Fibroblast of lung (primary cell): ENCODE measurements at places on chromosomes 7 and 10.

- no peak overlapping the region for H3K4me3 ChIP-seq
- no peaks in the 10 kb centered on the region for H3K4me1 ChIP-seq
- DNase-seq: no peak
- H3K36me3 ChIP-seq: no peaks in the 10 kb centered on the region
- H3K27me3 ChIP-seq: no peaks in the 10 kb centered on the region
These were observed 71.6 kb upstream of the ZPBP start for GRCh38 chr7:50164559-50165170.

DNA sequence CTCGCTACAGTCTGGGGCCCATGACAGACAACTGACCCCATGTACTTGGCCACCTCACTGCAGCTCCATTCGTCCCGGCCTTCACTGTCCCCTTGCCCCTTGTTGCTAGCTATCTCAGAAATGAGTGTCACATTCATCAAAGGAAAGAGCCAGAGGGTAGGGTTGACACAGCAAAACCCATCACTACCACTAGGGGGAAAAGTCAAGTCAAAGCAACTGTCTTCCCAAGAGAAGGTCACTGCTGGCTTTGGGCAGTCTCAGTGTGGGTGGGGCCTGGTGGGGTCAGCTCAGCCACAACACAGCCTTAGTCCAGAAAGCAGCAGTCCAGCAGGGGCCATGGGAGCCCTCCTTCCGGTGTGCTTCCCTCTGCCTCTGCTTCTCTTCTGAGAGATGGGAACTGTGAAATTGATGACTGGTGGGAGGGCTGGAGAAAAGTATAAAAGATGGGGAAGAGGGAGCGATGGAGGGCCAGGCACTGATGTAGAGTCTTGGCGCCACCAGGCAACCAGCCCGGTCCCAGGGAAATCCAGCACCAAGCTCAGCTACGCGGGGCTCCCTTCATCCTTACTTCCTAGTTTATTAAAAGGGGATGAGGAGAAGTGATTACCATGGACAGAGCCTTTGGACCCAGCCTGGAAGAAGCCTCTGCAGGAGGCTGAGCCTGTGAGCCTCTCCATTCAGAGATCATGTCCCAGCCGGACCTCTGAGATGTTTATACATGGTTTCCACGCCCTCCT, 58.0 kb downstream of the PLXNA4 start:
- H3K36me3 ChIP-seq: no peaks in the 10 kb centered on the region
- H3K4me3 ChIP-seq: no peak overlapping the region
- no peak overlapping the region for H3K27ac ChIP-seq
- DNase-seq: no peak
- no peaks in the 10 kb centered on the region for H3K4me1 ChIP-seq

- peak overlapping the region; percentile 48 for H3K4me3 ChIP-seq
- peak overlapping the region; percentile 94 for H3K27ac ChIP-seq
- no peaks in the 10 kb centered on the region for H3K36me3 ChIP-seq
These were observed 1.3 kb downstream of the SAR1A start for GRCh38 chr10:70169011-70169410.

GRCh38 chr7:30845426-30846135, 66.1 kb upstream of the AQP1 start:
- H3K27me3 ChIP-seq: no peaks in the 10 kb centered on the region
- H3K4me3 ChIP-seq: no peak overlapping the region
- H3K36me3 ChIP-seq: peaks cover 3% of the 10 kb centered on the region
- H3K27ac ChIP-seq: no peak overlapping the region
- peak; percentile 57 for DNase-seq
- H3K4me1 ChIP-seq: peaks cover 2% of the 10 kb centered on the region

DNA sequence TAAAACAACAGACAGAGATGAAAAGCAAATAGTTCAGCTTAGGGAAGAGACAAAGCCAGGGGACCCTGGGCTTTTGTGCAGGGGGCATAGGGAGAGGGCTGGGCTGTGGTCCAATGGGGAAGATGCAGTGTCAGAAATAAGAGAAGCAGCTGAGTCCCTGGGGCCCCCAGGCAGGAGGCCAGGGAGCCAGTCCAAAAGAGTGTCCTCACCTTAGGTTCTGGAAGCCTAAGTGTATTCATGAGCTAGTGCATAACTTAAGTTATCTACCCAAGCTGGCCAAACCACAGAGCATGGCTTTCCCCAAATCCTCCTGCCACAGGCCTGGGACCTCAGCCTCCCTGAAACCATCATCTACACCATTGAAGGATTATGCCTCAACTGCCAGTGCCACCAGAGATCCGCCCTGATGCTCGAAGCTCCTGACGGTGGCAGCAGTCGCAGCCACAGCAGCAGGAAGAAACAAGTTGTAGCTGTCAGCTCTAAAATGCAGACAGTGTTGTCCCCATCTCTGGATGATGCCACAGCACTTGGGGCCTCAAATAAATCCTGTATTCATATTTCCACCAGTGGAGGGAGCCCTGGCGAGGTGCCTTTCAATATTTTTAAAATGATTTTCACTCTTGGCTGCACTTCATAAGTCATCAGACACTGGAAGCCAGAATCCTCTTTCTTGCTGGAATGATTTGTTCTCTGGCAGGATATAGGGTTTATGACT, 574.6 kb downstream of the GRID1 start:
- no peak for DNase-seq
- H3K27ac ChIP-seq: no peak overlapping the region
- no peaks in the 10 kb centered on the region for H3K27me3 ChIP-seq

DNA sequence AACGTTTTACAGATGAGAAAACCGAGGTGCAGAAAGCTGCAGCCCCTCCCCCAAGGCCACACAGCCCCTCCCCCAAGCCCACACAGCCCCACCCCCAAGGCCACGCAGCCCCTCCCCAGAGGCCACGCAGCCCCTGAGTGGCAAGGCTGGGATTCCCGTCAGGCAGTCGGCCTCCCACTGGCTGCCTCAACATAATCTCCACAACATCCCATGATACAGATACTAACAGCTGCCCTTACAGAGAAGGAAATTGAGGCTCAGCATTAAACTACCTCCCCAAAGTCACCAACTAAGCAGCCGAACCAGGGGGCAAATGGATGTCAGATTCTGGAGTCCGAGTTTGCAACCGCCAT, 15.9 kb downstream of the SH3PXD2A start:
- no peaks in the 10 kb centered on the region for H3K36me3 ChIP-seq
- no peaks in the 10 kb centered on the region for H3K27me3 ChIP-seq
- no peak overlapping the region for H3K4me3 ChIP-seq
- no peak for DNase-seq
- no peak overlapping the region for H3K27ac ChIP-seq

DNA sequence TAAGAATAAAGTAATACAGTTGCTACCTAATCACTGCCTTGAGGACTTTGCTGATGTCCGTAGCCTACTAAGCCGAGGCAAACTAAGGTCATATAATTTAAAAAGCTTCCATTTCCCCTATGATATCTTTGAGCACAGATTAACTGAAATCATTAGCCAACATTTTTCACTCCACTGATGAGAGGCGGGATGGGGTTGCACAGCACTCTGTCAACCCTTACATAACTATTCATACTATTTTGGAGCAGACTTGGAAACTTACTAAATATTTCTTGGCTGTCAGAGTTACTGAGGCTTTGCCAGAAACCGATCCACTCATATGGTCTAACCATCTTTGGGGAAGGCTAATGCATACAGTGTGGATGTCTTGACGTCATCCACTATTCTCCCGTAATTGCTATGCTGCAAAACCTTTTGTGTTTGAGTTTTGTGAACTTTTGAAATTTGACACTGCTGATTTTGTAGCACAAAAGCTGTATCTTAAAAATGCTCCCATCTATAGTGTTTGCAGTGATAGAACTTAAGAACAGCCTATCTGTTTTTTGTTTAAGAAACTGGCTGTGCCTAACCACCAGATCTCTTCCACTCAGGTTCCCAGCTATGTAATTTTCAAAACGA, 248.7 kb downstream of the TSPAN12 start:
- H3K27me3 ChIP-seq: no peaks in the 10 kb centered on the region
- no peak overlapping the region for H3K27ac ChIP-seq
- no peak for DNase-seq
- H3K36me3 ChIP-seq: no peaks in the 10 kb centered on the region
- H3K4me3 ChIP-seq: no peak overlapping the region

GRCh38 chr7:44733708-44734481, 14.8 kb upstream of the ZMIZ2 start:
- no peak overlapping the region for H3K4me3 ChIP-seq
- DNase-seq: peak; percentile 78
- peaks cover 5% of the 10 kb centered on the region for H3K4me1 ChIP-seq
- H3K27me3 ChIP-seq: no peaks in the 10 kb centered on the region
- peak overlapping the region; percentile 86 for H3K27ac ChIP-seq

- DNase-seq: no peak
- no peaks in the 10 kb centered on the region for H3K27me3 ChIP-seq
- H3K36me3 ChIP-seq: no peaks in the 10 kb centered on the region
- H3K4me1 ChIP-seq: peaks cover 13% of the 10 kb centered on the region
These were observed 48.0 kb upstream of the CAMK2B start for GRCh38 chr7:44373418-44373740.

DNA sequence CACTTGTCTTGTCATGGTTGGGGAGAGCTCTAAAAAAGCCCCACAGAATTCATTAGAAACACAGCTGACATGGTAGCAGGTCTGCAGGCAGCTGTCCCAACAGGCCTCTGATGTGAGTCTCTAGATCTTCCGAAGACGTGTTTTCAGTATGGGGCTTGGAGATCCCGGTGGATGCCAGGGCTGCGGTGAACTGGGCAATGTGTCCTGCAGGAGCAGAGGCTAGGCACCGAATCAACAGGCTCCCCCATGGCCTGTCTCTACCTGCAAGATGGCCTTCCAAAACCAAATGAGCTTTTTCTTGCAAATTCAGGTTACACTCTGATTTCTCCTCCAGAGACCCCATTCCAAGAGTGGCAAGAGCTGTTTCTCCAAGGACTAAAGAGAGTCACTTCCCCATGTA, 2.9 kb downstream of the CPXM2 start:
- no peaks in the 10 kb centered on the region for H3K27me3 ChIP-seq
- no peaks in the 10 kb centered on the region for H3K36me3 ChIP-seq
- H3K27ac ChIP-seq: no peak overlapping the region
- H3K4me3 ChIP-seq: no peak overlapping the region

DNA sequence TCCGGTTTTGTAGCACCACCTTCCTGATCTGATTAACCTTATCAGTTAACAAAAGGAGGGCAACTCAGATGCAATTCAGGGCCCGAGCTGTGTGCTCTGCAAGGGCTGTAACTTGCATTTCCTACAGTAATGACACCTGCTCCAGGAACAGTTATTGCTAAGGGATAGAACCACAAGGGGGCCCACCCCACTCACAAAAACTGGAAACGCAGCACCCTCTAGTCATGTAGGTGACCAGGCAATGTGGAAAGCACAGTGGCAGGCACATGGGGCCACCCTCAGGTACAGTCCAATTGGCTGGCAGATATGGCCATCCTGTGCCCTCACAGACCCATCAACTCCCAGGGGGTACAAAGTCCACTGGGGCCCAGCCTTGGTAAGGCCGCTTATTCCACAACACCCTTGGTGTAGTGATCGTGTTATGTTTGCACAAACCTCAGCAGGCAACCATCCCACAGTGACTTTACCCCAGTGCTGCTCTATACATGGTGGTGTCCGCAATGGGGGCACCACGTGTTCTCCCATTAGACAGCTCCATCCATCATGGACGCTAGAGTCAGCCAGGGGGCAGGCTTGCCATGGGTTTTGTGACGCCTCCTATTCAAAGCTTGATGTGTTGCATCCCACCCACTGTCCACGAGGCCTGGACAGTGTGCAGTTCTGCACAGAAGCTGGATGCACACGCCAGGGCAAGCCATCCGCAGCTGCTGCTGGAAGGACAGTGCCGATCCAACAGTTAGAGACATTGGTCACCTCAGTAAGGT, 9.4 kb downstream of the RNF133 start:
- no peak overlapping the region for H3K27ac ChIP-seq
- no peaks in the 10 kb centered on the region for H3K4me1 ChIP-seq
- H3K36me3 ChIP-seq: no peaks in the 10 kb centered on the region
- no peak overlapping the region for H3K4me3 ChIP-seq
- no peak for DNase-seq

DNA sequence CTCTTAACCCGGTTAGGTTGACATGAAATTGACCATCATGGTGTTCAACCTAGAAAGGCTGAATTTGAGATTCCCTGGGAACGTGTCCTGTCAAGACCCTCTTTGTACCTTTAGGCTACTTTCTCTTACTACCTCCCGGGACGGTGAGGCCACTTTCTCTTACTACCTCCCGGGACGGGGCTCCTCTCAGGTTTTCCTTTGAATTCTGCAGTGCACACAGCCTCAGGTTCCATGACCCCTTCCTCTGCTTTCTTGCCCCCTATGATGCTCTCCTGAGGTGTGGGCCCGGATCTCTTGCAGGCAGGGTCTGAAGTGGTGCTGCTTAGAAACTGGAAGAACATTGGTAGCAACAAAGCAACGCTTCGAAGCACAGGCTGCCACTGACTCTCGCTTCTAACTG, 155.3 kb downstream of the CAMK1D start:
- H3K27me3 ChIP-seq: no peaks in the 10 kb centered on the region
- no peaks in the 10 kb centered on the region for H3K4me1 ChIP-seq
- no peaks in the 10 kb centered on the region for H3K36me3 ChIP-seq
- no peak for DNase-seq
- H3K27ac ChIP-seq: no peak overlapping the region

DNA sequence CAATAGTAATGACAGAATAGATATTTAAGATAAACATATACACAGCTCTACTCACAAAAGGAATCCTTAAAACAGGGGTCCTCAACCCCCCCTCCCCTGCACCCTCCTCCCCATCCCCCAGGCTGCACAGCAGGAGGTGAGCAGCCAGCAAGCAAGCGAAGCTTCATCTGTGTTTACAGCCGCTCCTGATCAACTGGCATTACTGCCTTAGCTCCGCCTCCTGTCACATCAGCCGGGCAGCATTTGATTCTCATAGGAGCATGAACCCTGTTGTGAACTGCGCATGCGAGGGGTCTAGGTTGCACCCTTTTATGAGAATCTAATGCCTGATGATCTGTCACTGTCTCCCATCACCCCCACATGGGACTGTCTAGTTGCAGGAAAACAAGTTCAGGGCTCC, 65.5 kb downstream of the SMURF1 start:
- no peaks in the 10 kb centered on the region for H3K36me3 ChIP-seq
- peaks cover 5% of the 10 kb centered on the region for H3K4me1 ChIP-seq
- no peak overlapping the region for H3K27ac ChIP-seq
- H3K4me3 ChIP-seq: no peak overlapping the region
- no peaks in the 10 kb centered on the region for H3K27me3 ChIP-seq

DNA sequence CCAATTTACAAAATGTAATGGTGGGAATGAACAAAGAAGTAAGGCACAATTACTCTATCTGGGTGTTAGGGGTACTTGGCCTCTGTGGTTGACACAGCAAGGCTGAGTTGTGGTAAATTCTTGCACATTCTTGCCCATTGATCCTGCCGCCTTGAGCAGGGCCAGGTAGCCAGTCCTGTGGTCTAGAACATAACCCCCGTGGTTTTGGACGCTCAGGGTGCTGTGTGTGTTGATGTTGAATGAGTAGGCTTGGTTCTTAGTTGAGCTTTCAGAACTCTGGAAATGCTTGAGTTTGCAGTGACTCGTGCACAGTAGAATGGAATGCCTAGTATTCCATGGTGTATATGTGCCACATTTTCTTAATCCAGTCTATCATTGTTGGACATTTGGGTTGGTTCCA, 42.3 kb upstream of the CDHR3 start:
- H3K36me3 ChIP-seq: no peaks in the 10 kb centered on the region
- no peaks in the 10 kb centered on the region for H3K27me3 ChIP-seq
- no peaks in the 10 kb centered on the region for H3K4me1 ChIP-seq
- no peak overlapping the region for H3K4me3 ChIP-seq
- no peak overlapping the region for H3K27ac ChIP-seq

GRCh38 chr10:99435986-99436638, 5.7 kb upstream of the GOT1 start:
- no peak overlapping the region for H3K27ac ChIP-seq
- H3K36me3 ChIP-seq: no peaks in the 10 kb centered on the region
- H3K4me3 ChIP-seq: no peak overlapping the region
- no peaks in the 10 kb centered on the region for H3K4me1 ChIP-seq
- DNase-seq: peak; percentile 19
